ENCODE measurements at places on chromosomes 4 and X.

DNA sequence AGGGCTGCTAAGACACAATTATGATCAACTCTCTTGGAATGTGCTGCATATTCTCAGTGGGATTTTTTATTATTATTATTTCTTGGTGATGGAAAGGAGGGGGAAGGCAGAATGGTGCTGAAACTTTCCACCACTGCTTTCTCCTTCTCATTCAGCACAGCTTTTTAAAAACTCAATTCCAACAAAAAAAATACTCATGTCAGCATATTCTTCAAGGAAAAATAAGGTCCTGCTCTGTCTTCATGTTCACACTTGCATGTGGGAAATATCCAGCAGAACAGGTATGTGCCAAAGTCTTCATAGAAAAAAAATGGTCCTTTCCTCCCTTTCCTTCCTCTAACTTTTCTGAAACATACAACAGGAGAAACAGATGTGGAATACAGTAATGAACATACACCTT lies 144.0 kb upstream of the ADAMTS3 start:
- no peaks in the 10 kb centered on the region for H3K4me1 ChIP-seq
- H3K36me3 ChIP-seq = no peaks in the 10 kb centered on the region
- DNase-seq = no peak
- H3K27me3 ChIP-seq = no peaks in the 10 kb centered on the region

- no peaks in the 10 kb centered on the region for H3K36me3 ChIP-seq
- H3K27me3 ChIP-seq = no peaks in the 10 kb centered on the region
- no peak overlapping the region for H3K27ac ChIP-seq
- H3K4me3 ChIP-seq = no peak overlapping the region
- H3K4me1 ChIP-seq = no peaks in the 10 kb centered on the region
- DNase-seq = no peak
Measured at GRCh38 chr4:138494116-138494515, 252.0 kb upstream of the SLC7A11 start.

DNA sequence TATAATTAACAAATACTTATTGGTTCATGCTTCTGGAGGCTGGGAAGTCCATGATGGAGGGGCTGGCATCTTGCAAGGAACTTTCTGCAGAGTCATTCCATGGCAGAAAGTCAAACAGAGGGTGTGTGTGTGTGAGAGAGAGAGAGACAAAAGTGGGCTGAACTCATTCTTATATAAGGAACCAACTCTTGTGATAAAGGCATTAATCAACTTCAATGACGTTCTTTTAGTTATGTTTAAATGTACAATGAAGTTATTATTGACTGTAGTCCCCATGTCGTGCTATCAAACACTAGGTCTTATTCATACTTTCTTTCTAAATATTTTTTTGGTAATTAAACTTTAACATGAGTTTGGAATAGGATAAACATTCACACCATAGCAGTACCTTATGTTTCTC lies 1408.8 kb downstream of the STIM2 start:
- H3K36me3 ChIP-seq = no peaks in the 10 kb centered on the region
- no peaks in the 10 kb centered on the region for H3K27me3 ChIP-seq
- H3K4me3 ChIP-seq = no peak overlapping the region
- no peak for DNase-seq
- H3K4me1 ChIP-seq = no peaks in the 10 kb centered on the region

DNA sequence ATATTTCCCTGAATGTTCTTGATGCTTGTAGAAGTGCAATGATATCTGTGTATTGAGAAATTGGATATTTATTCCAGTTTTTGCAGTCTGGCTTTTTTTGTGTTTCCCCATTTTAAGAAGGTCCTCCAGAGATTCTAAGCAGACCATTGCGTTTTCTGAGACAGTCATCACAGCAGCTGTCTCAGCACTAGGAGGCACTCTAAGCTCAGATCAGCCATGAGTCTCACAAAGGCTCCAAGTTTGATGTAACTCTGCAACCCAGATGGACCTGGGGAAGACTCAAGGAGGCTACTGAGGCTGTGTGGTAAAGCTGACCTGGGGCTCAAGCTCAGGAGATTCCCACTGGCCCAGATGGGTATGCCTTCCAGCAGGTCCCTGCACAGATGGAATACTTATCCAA lies 89.3 kb upstream of the CYLC1 start:
- no peaks in the 10 kb centered on the region for H3K27me3 ChIP-seq
- no peaks in the 10 kb centered on the region for H3K36me3 ChIP-seq
- DNase-seq = peak; percentile 9
- no peak overlapping the region for H3K27ac ChIP-seq

- no peak for DNase-seq
- H3K27ac ChIP-seq = no peak overlapping the region
- no peak overlapping the region for H3K4me3 ChIP-seq
- no peaks in the 10 kb centered on the region for H3K27me3 ChIP-seq
Measured at GRCh38 chr4:96194993-96195392, 355.1 kb downstream of the PDHA2 start.

GRCh38 chr4:88341227-88342192 lies 37.1 kb upstream of the HERC6 start:
- no peaks in the 10 kb centered on the region for H3K36me3 ChIP-seq
- H3K27ac ChIP-seq = no peak overlapping the region
- no peaks in the 10 kb centered on the region for H3K27me3 ChIP-seq
- H3K4me1 ChIP-seq = no peaks in the 10 kb centered on the region
- DNase-seq = no peak

DNA sequence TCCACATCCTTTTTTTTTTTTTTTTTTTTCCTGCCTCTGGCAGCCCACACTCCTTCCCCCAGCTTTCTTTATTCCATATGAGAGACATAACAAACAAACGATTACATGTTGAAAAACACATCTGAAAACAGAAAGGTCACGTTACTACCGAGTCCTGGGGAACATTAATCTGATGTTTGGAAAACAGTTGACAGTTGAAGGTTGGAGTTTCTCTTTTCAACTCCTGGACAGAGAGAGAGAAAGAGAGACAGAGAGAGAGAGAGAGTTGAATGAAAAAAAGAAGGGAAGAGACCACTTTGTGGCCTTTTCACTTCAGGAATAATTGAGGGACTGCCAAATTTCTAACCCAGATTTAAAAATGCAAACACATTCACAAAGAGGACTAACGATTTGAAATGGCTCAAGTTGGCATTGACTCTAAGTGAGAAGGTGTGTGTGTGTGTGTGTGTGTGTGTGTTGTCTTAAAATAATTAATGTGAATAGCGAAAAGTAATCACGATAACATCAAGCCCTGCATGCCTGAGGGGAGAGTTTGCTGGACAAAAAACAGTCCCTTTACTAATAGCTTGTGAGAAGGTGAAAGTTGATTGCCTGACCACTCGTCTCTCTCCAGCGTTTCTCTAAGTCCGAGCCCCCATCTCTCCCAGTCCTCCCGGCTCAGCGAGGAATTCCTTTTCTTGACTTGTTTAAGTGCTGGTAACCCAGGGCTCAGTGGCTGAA lies 67.3 kb downstream of the FBXO8 start:
- peaks cover 46% of the 10 kb centered on the region for H3K4me1 ChIP-seq
- H3K27me3 ChIP-seq = peaks cover 23% of the 10 kb centered on the region
- no peak overlapping the region for H3K4me3 ChIP-seq
- H3K36me3 ChIP-seq = no peaks in the 10 kb centered on the region
- H3K27ac ChIP-seq = no peak overlapping the region
- no peak for DNase-seq

DNA sequence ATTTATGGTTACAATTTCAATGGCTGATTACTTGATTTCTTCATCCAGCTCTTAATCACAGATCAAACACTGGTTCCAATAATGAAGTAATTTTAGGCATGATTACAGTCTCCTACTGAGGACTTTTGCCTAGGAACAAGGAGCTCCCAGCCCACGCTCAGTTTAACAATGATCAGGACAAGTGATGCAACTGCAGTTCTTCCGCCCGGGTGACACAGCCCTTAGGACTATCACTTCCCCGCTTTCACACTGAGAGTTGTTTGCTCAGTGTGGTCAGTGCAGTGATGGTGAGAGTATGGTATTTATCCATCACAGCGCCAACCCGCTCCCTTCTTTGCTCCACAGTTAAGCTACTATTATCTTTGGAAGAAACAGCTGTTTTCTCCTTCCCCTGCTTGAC lies 203.2 kb upstream of the MBNL3 start:
- H3K4me1 ChIP-seq = peaks cover 6% of the 10 kb centered on the region
- no peak for DNase-seq
- no peak overlapping the region for H3K27ac ChIP-seq
- H3K36me3 ChIP-seq = no peaks in the 10 kb centered on the region
- no peak overlapping the region for H3K4me3 ChIP-seq

GRCh38 chrX:261167-261918 lies 19.8 kb upstream of the PLCXD1 start:
- no peaks in the 10 kb centered on the region for H3K4me1 ChIP-seq
- H3K27ac ChIP-seq = no peak overlapping the region
- H3K27me3 ChIP-seq = peaks cover 4% of the 10 kb centered on the region

- peak overlapping the region; percentile 97 for H3K4me3 ChIP-seq
- H3K4me1 ChIP-seq = peaks cover 8% of the 10 kb centered on the region
- no peaks in the 10 kb centered on the region for H3K36me3 ChIP-seq
- H3K27me3 ChIP-seq = peaks cover 3% of the 10 kb centered on the region
- no peak overlapping the region for H3K27ac ChIP-seq
- peak; percentile 39 for DNase-seq
Measured at GRCh38 chrX:118974908-118975671, 672 bp downstream of the LONRF3 start.

- peaks cover 18% of the 10 kb centered on the region for H3K27me3 ChIP-seq
- H3K4me1 ChIP-seq = peaks cover 13% of the 10 kb centered on the region
- H3K36me3 ChIP-seq = no peaks in the 10 kb centered on the region
- DNase-seq = peak; percentile 62
- H3K27ac ChIP-seq = no peak within 1 kb of the TSS
- peak within 1 kb of the TSS; percentile 92 for H3K4me3 ChIP-seq
Measured at GRCh38 chr4:154743683-154744340, at the start of gene LRAT. Gene LRAT (plus strand): TSS chr4:154744000. CDS start chr4:154744327, 327 bp downstream.

GRCh38 chrX:19794690-19795089 lies 92.7 kb downstream of the SH3KBP1 start:
- no peak for DNase-seq
- no peak overlapping the region for H3K4me3 ChIP-seq
- H3K27ac ChIP-seq = no peak overlapping the region

DNA sequence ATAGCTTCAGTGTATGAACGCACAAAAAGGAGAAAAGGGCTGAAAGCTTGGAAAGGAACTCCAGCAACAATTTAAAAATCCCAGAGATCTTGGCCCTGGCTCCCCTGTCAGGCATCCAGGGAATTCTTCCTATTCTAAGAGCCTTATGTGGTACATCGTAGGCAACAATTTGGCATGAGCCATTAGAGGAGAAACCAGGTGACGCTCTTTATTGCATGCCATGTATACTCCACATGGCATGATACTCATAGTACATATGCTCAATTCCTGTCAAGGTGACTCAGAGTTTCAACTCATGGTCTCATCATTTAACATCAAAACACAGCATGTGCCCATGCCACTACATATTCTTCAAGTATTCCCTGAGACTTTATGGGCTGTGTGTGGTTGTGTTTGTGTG lies 191.3 kb downstream of the OR13H1 start:
- no peaks in the 10 kb centered on the region for H3K27me3 ChIP-seq
- peaks cover 5% of the 10 kb centered on the region for H3K36me3 ChIP-seq
- H3K4me1 ChIP-seq = no peaks in the 10 kb centered on the region
- no peak overlapping the region for H3K27ac ChIP-seq

GRCh38 chrX:17078031-17078720 lies 131.7 kb downstream of the REPS2 start:
- H3K27ac ChIP-seq = no peak overlapping the region
- H3K4me1 ChIP-seq = no peaks in the 10 kb centered on the region
- H3K36me3 ChIP-seq = no peaks in the 10 kb centered on the region
- no peak overlapping the region for H3K4me3 ChIP-seq
- no peak for DNase-seq
- no peaks in the 10 kb centered on the region for H3K27me3 ChIP-seq

DNA sequence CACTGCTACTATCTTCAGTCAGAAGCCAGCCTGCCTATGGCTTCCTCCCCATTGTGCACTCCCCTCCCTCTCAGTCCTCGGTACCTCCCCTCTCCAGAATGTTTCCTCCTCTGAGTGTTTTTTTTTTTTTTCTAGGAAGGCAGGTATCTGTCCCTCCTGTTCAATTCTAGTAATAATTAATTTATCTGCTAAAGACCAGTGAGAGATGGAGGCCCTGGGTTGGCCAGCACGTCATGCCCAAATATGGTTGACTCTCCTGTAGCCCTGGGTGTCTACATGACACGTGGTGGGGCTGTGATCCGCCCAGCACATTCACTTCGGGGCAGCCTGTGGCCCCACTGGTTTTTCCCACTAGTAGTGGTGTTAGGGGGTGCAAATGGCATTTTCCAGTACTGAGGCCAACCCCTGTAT lies 1.8 kb downstream of the FLNA start:
- no peaks in the 10 kb centered on the region for H3K4me1 ChIP-seq
- peaks cover 2% of the 10 kb centered on the region for H3K27me3 ChIP-seq
- H3K27ac ChIP-seq = no peak overlapping the region
- H3K4me3 ChIP-seq = peak overlapping the region; percentile 62
- no peak for DNase-seq

GRCh38 chr4:169362607-169363006 lies 91.9 kb upstream of the SH3RF1 start:
- no peak overlapping the region for H3K4me3 ChIP-seq
- no peak for DNase-seq
- H3K36me3 ChIP-seq = no peaks in the 10 kb centered on the region
- H3K27me3 ChIP-seq = peaks cover 2% of the 10 kb centered on the region
- no peak overlapping the region for H3K27ac ChIP-seq
- no peaks in the 10 kb centered on the region for H3K4me1 ChIP-seq
